ENCODE measurements at places on chromosomes 12 and 14.
A peak's percentile ranks its signal among the peaks of the same experiment; 100 is the strongest.

DNA sequence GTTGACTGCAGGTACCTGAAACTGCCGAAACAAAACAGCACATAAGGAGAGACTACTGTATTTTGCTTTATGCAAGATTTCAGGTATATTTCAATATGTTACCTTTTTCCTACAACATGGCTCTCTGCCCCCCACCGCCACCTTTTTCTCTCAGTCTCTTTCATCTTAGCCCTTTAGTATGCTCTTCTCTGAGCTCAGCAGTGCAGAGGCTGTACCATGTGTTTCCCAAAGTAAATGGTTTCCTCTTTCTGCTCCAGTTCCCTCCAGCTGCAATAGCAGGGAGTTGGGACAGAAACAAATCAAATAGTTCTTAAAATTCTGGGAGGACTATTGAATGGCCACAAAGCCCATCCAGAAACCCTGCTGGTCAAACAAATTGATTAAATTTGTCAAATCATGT lies 4.3 kb downstream of the AMN1 start:
- no peak for DNase-seq

- peak; percentile 55 for DNase-seq
These were observed 4.0 kb downstream of the CHD4 start for GRCh38 chr12:6603095-6603567.

GRCh38 chr14:61126603-61127498 lies 145.8 kb downstream of the SLC38A6 start:
- no peak for DNase-seq

GRCh38 chr14:100038065-100038464 lies 27.2 kb upstream of the EVL start:
- DNase-seq = no peak

DNA sequence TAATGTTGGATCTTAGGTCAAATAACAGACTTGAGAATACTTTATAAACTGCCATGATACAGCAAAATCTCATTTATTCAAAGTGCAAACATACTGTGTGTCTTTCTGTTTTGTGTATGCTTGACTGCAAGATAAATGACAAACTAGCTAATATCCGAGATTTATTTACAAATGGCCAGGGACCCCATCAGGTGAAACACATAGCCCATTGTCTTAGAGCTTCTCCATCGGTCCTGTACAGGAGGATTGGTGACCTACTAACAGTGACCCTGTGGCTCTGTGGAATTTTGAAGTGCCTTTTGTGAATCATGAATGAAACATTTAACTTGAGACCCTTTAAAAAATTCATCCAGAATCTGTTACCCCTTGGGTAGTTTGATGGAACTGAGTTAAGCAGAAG lies 27.1 kb downstream of the SLC25A29 start:
- DNase-seq = no peak
